ENCODE measurements at places on chromosomes 1 and 21. TPM values are rescaled to one million over a fixed set of nuclear protein-coding genes. Genes with fewer than 3 reads are reported as not detected.
A peak's percentile ranks its signal among the peaks of the same experiment; 100 is the strongest.

RIPPLY3 gene
- total RNA-seq: not detected

KCNH1 gene
- total RNA-seq: 8.0 TPM

C4BPB gene
- not detected for total RNA-seq

GRCh38 chr21:32828908-32829307 is 57.4 kb upstream of the PAXBP1 start:
- no peak for DNase-seq

DNA sequence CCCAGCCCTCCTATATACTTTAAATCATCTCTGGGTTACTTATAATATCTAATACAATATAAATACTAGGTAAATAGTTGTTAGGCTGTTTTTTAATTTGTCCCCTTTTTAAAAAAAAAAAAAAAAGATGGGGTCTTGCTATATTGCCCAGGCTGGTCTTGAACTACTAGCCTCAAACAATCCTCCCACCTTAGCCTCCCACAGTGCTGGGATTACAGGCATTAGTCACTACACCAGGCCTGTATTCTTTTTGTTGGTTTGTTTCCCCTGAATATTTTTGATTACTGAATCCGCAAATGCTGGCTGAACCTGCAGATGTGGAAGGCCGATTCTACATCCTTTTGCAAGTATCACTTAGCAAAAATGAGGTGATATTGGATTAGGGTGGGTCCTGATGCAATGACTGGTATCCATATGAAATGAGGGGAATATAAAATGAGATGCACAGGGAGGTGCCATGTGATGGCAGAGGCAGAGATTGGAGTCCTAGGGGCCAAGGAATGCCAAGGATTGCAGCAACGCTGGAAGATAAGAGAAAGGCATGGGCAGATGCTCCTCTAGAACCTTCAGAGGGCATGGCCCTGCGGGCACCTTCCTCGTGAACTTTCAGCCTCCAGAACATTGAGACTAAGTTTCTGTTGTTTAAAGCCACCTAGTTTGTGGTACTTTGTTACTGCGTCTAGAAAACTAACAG is 58.8 kb downstream of the SSBP3 start:
- no peak for DNase-seq

- peak; percentile 78 for DNase-seq
Measured at GRCh38 chr1:109532365-109533136, 7.1 kb upstream of the GPR61 start.

DNA sequence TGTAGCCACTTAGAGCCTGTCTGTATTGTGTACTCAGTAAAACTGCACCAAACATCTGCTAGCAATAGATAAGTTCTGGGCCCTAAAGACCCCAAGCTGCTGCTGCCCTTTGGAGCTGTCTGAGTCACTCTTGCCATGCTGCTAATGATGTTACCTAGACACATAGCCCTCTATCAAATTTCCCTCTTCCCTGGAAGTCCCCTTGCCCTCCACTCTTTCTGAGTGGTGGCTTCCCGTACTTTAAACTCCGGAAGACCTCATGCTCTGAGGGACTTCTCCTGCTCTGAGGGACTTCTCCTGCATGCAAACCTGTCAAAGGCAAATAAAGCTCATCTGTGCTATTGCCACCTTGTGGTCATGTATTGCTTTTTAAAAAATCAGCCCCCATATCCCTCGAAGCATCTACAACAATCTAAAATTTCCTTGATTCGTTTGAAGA is 34.0 kb downstream of the FH start:
- peak; percentile 43 for DNase-seq

DNA sequence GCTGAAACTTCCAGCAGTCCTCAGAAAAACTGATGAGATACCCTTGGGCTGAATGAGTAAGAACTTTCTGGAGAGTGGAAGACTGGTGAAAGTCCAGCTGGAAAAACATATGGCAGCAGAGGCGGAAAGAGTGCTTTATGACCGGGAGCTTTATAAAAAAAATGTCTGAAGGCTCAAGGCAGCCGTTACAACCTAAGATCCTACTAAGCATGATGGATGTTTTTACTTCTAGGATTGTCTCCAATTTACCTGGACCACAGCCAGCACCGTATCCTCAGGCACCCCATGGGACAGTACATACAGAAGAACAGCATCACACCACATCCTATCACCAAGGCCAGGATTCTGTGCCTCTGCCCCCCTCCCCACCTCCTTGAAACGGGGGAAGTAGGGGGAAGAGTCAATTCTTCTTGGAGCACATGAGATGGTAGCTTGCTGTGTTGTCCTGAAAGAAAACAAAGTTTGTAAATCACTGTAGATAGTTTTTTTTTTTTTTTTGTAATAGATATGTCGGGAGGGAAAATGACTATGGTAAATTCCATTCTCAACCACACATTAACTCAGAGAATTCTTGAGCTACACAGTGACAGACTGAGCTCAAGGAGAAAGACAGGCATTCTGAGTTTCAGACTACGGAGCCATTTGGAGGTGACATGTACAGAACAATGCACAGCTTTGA is 11.8 kb upstream of the IRF2BP2 start:
- no peak for DNase-seq

DNA sequence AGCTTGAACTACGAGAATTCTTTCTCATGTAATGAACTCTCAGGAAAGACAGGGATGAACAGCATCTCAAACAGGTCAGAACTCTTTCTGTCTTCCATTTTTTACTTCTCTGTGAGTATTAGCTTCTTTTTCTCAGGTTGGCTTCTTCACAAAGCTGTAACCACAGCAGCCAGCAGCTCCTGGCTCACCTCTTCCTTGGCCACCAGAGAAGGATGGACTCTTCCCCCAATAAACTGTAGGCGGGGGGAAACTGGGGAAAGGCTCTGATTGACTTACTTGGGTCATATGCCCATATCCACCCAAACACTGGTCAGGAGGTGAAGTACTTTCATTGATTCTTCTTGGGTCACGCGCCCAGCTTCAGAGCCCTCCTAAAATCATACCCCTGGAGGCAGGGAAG is 14.4 kb upstream of the ENAH start:
- peak; percentile 50 for DNase-seq

DNA sequence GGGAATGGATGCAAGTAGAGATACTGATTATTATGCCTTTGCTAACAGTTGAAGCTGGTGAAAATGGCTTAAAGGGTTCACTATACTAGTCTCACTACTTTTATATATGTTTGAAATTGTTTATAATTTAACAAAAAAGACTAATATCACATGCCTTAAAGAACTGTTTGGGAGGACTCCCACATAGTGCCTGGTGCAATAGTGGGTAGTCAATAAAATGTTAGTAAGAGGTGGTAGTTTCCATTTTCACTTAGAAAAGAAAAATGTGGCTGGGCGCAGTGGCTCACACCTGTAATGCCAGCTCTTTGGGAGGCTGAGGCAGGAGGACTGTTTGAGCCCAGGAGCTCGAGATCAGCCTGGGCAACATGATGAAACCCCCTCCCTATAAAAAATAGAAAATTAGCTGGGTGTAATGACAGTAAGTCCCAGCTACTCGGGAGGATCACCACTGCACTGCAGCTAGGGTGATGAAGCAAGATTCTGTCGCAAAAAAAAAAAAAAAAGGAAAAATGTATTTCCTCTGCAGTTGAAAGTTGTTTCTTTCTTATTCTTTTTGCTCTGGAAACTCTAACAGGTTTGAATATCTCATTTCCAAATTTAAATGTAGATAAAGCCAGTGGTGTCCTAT is 24.5 kb downstream of the C21orf91 start:
- no peak for DNase-seq

- no peak for DNase-seq
Measured at GRCh38 chr1:214241060-214241459, 39.9 kb upstream of the SMYD2 start.

- DNase-seq: peak; percentile 0
Measured at GRCh38 chr1:209896346-209896745, 41.7 kb upstream of the SYT14 start.

PCBP3 gene
- total RNA-seq: not detected

SV2A gene
- total RNA-seq: 19.4 TPM

DNA sequence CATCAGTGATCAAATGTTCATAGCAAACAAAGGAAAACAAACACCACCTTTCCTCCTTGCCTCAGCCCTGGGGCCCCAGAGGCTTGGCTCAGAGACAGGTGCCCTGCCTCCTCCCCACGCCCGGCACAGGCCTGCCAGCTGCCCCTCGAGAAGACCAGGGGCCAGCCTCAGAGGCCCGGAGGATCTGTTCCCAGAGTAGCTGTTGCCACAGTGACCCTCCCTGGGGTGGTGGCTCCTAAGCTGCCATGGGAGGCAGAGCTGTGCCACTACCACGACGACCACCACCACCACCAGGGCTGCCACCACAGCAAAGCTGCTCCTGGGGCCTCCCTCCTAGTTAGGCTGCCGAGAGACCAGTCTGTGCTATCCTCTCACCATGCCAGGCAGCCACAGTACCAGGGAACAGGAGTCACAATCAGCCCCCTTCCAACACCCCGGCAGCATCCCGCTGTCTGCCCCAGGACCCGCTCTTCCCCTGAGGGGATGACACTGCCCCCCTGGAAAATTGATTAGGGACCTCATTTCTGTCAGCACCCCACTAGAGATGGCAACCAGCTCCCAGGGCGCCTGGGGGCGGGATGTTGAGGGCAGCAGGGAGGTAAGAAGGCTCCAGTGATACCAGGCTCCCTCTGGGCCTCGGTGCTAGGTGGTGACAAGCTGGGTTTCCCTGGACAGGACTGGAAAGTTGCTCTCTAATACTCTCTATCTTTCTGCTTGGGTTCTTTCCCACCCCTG is 30.5 kb downstream of the KCNC4 start:
- DNase-seq: no peak

DNA sequence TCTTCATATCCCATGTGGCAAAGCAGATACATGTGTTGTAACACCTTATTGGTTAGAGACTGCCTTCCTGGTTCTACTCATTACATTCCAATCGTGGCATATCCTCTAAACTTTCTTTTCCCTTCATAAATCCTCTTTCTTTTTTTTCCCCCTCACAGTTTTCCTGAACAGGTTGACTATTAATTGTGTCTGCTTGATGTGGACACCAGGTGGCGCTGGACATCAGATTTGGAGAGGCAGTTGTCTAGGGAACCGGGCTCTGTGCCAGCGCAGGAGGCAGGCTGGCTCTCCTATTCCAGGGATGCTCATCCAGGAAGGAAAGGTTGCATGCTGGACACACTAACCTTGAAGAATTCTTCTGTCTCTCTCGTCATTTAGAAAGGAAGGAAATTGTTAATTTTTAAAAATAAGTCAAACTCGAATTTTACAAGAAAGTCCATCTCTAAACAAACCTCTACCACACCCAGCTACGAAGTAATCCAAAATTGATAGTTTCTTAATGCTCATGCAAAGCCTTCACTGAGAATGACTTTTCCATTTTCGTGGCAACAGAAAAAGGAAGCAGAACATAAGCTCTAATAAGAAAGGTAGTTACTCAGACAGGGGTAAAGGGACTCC is 59.4 kb upstream of the ASB17 start:
- peak; percentile 89 for DNase-seq

ZBTB8A gene
- 3.7 TPM for total RNA-seq

- DNase-seq: no peak
Measured at GRCh38 chr1:64228167-64228957, 24.9 kb downstream of the UBE2U start.

GRCh38 chr1:7281821-7282220 is 489.3 kb upstream of the VAMP3 start:
- no peak for DNase-seq

- DNase-seq: no peak
Measured at GRCh38 chr1:76443217-76443616, 368.7 kb downstream of the ST6GALNAC3 start.

GRCh38 chr21:36260030-36260787 is 59.8 kb upstream of the MORC3 start:
- peak; percentile 71 for DNase-seq

SLC5A3 gene
- 8.6 TPM for total RNA-seq

DNA sequence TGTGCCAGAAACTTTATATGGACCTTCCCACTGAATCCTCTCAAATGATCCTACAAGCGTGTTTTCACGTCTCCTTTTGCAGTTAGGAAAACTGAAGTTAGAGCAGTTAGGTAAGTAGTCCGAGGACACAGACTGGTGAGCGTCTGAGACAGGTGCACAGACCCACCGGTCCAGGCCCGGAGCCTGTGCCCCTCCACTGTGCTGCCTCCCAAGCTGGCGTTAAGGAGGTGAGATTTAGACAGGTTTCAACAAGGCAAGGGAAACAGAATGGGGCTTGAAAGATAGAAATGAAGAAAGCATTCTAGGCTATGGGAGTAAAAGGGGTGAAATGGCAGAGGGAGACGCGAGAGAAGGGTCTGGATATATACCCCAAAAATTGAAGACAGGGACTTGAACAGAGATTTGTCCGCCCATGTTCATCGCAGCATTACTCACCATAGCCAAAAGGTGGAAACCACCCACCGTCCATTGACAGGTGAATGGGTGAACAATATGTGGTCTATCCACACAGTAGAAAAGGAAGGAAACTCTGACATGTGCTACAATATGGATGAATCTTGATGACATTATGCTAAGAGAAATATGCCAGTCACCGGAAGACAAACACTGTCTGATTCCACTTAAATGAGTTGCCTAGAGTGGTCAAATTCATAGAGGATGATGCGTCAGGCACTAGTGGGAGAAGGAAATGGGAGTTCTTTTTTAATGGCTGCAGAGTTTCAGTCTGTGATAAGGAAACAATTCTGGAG is 15.7 kb upstream of the PKP1 start:
- no peak for DNase-seq

DNA sequence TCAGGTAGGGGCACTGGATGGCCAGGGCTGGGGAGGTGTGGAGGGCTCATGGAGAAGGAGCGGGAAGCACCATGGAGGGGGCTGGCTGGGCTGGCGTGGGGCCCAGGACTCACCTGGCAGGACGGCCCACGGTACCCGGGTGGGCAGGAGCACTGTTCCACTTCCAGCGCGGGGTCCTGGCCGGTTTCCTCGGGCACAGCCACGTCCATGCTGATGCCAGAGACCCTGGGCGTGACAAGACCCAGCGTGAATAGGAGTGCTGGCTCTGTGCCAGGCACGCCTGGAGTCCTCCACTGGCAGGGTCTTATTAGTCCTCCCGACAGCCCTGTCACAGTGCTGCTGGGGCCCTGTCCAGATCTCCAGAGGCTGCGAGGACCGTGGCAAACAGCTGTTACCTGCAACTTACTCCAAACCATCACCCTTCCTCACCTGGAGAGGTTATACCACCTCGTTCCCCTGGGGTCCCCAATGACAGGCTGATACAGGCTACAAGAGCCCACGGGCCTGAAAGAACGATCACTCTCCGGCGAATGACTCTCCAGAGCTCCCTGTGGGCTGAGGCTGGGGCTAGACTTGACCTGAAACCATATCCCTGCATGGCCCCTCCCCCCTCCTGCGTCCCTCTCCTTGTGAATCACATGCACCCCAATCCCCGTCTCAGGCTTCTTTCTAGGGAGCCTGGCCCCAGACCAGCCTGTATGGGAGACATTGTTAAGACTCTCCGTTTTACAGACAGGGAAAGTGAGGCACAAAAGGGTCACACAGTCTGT is 62.1 kb downstream of the HSPG2 start:
- DNase-seq: no peak

- DNase-seq: no peak
Measured at GRCh38 chr1:91685994-91686393, 185.3 kb downstream of the CDC7 start.

GRCh38 chr1:175204330-175204729 is 11.8 kb upstream of the KIAA0040 start:
- no peak for DNase-seq
